ENCODE measurements at places on chromosomes 1 and 21.

GRCh38 chr1:68327414-68327813 is 95.1 kb upstream of the WLS start:
- DNase-seq: no peak

DNA sequence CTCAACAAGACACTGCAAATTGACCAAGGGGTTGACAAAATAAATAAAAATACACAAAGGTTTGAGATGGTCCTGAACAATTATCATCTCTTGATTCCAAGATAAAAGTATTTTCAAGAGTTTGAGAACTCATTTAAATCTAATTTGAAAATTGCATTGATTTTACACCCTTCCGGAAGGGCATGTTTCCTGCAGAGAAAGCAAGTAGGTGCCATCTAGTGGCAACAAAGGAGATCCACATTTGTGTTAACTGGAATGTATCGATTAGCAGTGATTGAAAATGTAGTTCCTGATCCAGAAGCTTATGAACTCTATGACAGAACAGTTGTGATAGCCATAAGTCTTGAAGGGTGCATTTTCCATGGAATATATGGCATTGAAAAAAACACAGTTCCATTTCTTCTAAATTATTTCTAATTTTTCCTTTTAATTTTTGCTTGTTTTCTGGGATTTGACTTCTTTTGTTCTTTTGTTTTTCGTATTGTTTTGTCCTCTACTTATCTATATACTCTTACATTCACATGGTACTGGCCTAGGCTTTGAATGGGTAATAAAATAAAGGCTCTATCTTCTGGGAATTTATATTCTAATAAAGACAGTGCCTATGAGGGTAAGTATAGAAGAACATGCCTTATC is 143.7 kb downstream of the DNM3 start:
- no peak for DNase-seq

GRCh38 chr21:35517865-35518264 is 468.8 kb upstream of the RUNX1 start:
- no peak for DNase-seq

DNA sequence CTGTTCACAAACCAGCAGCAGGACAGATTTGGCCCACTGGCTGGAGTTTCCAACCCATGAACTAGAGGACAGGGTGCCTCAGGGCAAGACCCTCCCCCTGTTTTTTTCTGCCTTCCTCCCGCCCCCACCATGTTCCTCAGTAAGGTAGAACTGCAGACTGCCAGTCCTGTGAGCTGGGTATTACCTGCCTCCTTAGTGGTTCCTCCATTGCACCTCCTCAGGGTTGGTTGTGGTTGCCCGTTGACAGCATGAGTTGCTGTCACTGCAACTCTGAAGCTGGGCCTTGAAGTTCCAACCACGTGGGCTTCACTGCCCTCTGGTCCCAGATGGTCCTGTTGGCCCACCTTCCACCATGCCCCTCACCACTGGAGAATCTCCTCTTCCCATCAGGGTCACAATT is 28.8 kb downstream of the TENT5C start:
- DNase-seq: no peak

GRCh38 chr1:99672038-99672437 is 26.1 kb downstream of the PALMD start:
- no peak for DNase-seq

DNA sequence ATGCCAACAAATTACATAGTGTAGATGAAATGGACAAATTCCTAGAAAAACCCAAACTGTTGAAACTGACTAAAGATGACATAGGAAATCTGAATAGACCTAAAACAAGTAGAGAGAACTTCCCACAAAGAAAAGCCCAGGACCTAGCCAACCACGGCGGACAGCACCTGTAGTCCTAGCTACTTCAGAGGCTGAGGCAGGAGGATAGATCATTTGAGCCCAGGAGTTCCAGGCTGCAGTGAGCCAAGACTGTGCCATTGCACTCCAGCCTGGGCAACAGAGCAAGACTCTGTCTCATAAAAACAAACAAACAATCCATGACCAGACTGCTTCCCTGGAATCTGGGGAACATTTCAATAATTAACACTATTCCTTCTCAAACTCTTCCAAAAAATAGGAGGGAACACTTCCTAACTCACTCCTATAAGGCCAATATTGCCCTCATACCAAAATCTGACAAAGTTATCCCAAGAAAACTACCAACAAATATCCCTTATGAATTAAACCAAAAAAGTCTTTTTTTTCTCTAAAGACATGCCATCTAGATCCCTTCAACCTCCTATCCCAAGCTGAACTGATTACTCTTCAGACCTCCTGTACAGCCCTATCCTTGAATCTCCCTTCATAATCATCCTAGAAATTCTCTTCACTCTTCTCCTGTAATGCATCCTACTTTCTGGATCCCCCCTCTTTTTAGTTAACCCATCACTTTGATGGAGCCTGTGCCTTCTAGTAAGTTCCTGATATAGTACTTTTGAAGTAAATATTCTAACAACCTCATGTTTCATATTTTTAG is 15.5 kb downstream of the ZNF644 start:
- DNase-seq: no peak
